Stimulated activated CD4-positive, alpha-beta T cell treated with anti-CD3 and anti-CD28 coated beads, Interleukin-15, amount 100 ng/mL, for 48 hours (primary cell): ENCODE measurements at places on chromosomes 2 and 18.

DNA sequence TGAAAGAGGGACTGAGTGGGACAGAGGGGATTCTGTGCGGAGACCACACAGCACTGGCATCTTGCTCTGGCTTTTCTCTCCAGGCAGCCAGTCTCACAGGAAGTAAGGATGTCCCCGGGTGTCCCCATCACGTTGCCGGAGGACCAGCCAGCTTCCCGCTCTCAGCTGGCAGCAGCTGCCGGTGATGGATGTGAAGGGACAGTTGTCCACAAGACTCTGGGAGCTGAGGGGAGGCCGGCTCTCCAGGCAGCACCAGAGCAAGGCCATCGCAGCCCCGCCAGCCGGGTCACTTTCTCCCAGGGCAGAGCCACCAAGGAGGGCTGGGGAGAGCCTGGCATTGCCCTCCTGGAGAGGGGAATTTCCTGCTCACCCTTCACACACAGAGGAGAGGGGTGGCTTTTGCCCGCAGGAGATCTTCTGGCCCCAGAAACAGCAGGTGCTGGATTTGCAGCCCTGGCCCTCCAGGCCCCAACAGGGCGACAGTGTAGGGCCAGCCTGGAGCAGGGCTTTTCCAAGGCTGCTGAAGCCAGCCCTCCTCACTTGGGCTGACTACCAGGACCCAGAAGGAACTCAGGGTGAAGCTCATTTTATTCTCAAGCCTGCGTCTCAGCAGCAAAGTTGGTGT is 24.0 kb upstream of the B3GNT7 start:
- no peak for DNase-seq

DNA sequence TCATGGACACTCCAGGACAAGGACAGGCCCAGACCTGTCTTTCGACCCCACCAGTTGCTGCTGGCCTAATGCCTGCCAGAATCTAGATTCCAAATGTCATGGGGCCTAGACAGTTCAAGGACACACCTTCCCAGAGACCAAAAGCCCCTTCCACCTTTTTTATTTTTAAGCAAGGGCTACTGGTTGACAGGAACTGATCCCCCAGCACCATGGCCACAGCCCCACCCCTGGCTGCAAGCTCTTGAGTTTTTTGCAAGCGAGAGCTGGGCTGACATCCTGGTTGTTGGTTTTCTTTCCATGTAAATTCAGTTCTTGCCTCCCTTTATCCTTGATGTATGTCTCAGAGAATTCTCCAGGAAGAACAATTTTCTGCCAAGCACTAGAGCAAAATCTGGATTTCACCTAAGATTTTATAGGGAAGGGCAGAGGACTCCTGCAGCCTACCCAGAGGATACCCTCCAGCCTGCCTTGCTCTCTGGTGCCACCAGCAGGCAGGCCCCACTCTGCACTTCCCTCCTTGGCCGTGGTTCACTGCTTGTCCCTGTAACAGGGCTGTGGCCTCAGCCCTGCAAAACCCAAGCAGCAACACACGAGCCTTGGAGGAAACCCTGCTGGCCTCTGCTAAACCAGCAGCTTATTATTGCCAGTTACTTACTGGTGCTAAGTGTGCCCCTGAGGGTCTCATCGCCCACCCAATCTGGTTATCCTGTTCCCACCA is 97.7 kb downstream of the TWIST2 start:
- no peak for DNase-seq

DNA sequence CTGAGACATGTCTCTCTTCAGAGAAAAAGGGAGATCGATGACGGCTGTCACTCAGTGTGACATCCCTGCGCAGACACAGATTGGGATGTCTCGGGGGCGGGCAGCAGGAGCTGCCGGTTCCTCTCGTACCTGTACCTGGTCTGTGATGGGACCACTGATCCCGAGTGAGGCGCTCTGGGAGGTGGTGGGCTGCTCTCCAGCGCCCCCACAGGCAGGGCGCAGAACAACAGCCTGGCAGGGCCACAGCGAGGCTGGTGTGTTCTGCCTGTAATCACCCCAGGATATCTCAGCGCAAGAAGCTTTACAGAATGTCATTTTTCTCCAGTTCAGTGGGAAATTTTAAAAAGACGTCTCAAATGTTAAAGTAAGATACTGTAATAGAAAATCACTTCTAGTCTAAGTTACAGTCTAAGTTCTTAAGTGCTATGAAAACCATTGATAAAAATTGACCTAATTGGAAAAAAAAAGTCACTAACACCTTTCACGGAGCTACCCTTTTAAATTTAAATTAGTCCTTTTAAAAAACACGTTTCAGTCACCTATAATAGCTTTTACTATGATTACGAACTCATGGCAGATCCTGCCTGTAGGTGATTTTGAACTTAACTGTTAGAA is 189.8 kb downstream of the SNTG2 start:
- DNase-seq = peak; percentile 35

DNA sequence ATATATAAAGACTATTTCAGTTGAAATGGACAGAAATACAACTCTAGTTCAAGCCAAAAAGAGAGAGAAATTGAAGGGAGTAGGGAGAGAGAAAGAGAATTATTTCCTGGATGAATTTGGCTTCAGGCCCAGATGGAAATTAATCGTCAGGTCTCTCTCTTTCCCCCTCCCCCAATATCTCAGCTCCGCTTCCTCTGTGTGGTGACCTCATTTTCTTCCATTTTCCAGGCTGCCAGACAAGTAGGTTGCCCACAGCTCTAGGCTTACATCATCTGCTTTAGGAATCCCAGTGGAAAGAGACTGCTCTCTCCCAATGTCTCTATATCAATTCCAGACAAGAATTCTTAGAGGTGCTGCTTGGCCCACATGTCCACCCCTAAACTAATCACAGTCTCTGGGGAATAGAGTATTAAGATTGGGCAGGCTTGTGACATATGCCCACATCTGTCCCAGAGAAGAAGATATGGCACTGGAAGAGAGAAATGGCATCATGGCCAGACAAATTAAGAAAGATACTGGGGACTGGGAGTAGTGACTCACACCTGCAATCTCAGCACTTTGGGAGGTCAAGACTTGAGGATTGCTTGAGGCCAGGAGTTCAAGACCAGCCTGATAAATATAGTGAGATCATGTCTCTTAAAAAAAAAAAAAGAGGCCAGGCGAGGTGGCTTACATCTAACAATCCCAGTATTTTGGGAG is 37.2 kb upstream of the CFAP36 start:
- DNase-seq = no peak

DNA sequence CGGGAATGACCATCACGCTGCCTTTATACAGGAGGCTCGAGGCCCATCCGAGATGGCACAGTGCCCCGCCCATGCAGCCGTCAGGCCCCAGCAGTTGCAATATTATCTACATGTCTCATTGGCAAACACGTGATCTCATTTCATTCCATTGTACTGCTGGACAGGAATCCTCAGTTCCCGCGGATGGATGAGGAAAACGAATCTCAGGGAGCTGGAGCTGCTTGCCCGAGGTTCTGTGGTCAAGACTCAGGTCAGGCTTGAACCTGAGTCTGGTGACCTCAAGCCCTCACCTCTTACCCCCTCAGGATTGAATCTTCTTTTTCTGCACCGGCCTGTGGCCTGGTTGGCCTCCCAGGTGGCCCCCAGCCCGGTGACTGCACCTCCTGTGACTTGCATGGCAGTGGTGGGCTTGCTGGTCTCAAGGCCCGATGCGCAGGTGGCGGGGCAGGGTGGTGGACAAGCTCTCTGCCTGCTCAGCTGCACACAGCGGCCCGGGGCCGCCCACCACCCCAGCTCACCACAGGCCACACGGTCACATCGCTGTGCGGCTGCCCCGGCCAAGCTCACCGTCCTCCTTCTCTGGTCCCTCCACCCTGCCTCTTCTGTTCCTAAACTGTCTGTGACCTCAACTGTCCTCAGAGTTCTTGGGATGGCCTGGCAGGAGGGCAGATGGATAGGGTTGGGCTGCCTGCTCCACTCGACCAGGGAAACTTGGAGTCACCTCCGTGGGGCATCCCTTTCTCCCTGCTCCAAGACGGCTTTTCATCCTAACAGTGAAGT is 52.0 kb upstream of the HS6ST1 start:
- no peak for DNase-seq

- DNase-seq = no peak
Measured at GRCh38 chr2:84888401-84889276, 7.8 kb upstream of the TRABD2A start.

DNA sequence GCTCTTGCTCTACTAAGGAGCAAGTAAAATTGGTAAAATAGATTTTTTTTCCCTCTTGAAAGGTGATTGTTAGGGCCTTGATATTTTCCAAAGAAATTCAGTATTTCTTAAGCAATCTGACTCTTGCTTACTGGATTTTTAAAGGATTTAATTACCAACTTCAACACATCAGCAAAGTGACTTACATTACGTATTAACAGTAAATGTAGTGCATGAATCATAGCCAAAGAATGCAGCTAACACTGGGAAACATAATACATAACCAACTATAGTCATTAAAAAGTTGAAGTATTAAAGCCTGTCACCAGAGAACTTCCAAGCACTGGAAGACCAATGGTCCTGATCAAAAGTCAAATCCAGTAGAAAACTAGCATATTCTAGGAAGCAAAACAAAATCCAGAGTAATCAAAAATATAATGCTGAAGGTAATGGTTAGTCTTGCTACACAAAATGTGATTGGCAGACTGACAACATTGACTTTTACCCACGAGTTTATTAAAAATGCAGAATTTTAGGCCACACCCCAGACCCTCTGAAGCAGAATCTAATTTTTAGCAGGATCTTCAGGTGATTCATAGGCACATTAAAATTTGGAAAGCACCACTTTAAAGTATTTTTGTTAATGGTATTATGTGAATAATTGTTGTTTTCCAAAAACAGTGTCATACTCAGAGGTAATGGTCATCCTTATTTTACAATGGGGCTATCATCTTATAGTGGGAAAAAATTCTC is 31.8 kb upstream of the CAVIN2 start:
- no peak for DNase-seq

- no peak for DNase-seq
Measured at GRCh38 chr2:158753641-158754611, 41.2 kb upstream of the DAPL1 start.

GRCh38 chr18:39773646-39774045 is 2181.4 kb upstream of the PIK3C3 start:
- no peak for DNase-seq

GRCh38 chr2:182229297-182229696 is 197.5 kb downstream of the PDE1A start:
- no peak for DNase-seq

GRCh38 chr2:126685629-126686028 is 29.7 kb downstream of the GYPC start:
- DNase-seq = no peak

GRCh38 chr18:72342933-72343332 is 201.2 kb downstream of the CBLN2 start:
- DNase-seq = no peak

DNA sequence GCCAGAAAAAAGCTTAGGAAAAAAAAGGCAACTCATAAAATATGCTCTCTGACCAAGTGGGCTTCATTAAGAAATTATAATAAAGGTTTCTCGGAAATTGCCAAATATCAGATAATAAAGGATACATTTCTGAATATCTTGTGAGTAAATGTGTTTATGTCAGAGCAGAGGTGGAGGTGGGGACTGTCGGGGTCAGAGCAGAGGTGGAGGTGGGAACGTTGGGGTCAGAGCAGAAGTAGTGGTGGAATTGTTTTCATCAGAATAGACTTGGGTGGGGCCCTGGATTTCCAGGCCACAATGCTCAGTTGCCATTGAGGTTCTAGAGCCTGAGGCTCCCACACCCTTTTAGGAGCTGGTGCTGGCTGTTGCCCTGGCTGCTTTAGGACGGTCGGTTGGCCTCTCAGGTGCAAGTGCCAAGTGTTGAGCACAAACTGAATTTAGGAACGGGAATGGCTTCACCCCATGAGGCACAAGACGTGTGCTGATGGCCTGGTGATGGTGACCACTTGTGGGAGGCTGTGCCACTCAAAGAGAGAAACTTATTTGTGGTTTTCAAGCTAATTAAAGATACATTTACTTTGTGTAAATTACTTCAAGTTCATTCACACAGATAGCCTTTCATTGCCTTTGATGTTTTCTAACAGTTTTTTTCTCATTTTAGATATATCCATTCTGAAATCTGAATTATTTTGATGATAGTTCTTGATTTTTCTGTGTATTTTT is 131.5 kb downstream of the ATP9B start:
- no peak for DNase-seq

GRCh38 chr2:226057365-226057764 is 657.9 kb downstream of the NYAP2 start:
- no peak for DNase-seq

- no peak for DNase-seq
Measured at GRCh38 chr2:159786938-159787337, 11.1 kb downstream of the CD302 start.

DNA sequence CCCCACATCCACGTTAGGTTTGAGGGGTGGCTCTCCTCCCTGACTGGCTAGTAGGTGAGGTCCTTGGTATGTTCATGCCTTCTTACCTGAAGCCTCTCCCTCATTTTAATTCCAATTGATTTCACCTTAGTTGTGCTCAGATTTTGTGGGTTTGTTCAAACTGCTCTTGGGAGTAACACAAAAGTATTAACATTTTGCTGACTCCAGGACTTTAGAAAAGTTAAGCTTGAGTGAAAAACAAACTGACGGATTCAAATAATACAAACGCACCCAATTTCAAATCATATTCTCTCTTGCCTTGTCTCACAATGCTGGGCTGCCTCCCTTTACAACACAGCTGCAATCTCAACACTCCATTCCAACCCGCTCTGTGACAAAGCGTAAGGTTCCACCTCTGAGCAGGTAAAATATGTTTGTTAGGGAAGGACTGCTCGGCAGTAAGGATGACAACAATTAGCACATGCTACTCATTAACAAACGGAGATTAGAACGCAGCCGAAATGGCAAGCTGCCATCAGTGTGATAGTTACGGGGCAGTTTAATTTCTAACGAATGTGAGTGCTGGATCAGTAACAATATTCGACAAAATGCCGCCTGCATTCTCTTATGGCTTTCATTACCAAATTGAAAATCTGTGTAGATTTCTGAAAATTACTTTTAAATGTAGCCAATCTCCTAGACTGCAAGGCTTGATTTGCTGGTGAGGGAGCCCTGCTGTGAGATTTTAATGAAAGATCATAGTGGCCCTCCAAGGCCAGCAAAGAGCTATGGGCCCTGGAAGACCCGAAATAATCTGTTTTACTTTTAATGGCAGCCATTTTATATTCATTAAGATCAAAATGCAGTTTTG is 730.6 kb upstream of the FANCL start:
- DNase-seq = no peak

- DNase-seq = no peak
Measured at GRCh38 chr2:151762694-151763093, 28.4 kb upstream of the NEB start.

DNA sequence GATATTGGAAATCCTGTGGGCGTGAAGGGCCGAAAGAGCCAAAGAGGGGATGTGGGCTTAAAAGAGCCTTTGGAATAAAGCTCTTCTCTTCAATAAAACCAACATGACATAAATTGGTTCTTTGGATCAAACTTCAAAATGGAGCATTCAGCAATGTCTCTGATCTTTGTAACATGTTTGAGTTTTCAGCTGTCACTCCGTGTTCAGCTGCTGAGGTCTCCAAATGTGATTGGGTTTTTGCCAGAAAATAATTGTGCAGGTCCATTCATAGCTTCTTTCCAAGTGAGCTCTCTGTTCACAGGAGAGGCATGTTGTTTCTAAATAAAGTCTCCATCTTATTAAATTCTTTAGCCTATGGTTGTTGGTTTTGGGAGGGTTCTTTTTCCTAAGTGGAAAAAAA is 127.6 kb upstream of the CCDC68 start:
- DNase-seq = no peak
